ENCODE measurements at places on chromosomes 11 and 22.

DNA sequence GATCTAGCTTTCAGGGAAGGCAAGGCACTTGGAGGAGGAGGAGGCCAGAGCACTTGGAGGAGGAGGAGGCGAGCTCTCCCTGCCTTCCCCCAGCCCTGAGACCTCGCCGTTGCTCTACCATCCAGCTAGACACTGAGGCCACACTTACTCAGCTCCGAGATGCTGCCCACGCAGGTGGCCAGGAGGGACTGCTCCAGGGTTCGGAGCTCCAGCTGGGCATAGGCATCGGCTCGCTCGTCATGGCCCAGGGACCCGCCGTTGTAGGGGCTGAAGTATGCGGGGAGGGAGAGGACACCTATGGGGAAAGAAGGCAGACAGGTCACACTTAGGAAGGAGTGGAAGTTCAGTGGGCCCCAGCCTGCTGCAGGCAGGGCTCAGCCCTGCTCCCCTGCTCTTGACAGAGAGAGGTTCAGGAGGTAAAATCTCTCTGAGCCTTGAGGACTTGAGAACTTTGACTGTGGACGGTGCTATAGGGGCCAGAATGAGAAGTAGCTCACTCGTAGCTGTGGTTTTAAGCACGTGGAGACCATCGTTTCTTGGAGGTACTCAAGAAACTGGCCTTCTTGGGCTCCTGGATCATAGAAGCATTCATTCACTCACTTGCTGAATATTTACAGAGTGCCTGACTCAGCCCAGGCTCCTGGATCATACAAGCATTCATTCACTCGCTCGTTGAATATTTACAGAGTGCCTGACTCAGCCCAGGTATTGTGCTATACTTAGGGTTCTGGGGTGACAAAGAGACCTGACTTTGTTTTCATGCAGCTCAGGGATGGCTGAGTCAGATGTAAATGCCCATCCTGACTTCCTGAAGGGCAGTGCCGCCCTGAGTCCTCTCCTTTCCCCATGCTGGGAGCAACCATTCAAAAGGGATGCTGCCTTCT lies 99.2 kb downstream of the NAT10 start:
- H3K4me3 ChIP-seq, result no peak overlapping the region
- no peaks in the 10 kb centered on the region for H3K36me3 ChIP-seq
- H3K27ac ChIP-seq, result no peak overlapping the region
- no peak for DNase-seq
- H3K4me1 ChIP-seq, result peaks cover 9% of the 10 kb centered on the region
- H3K27me3 ChIP-seq, result peaks cover 4% of the 10 kb centered on the region

DNA sequence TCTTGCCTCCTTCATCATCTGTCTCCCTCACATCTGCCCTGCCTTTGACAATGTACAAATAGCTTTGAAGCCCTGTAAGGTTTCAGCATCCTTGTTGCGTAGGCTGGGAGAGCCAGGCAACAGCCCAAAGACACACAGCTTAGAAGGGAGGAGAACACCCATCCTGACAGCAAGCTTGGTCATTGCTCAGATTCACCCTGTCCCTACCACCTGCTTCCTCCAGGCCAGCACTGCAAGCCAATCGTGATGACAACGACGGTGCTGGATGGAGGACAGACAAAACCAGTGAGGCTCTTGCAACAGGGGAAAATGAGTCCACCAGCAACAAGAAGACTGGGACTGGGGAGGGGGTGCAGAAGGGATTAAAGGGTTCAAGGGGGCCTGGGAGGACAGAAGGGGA lies 32.9 kb upstream of the CD5 start:
- H3K4me1 ChIP-seq, result peaks cover 81% of the 10 kb centered on the region
- H3K36me3 ChIP-seq, result no peaks in the 10 kb centered on the region
- no peaks in the 10 kb centered on the region for H3K27me3 ChIP-seq
- no peak for DNase-seq
- peak overlapping the region; percentile 41 for H3K4me3 ChIP-seq

DNA sequence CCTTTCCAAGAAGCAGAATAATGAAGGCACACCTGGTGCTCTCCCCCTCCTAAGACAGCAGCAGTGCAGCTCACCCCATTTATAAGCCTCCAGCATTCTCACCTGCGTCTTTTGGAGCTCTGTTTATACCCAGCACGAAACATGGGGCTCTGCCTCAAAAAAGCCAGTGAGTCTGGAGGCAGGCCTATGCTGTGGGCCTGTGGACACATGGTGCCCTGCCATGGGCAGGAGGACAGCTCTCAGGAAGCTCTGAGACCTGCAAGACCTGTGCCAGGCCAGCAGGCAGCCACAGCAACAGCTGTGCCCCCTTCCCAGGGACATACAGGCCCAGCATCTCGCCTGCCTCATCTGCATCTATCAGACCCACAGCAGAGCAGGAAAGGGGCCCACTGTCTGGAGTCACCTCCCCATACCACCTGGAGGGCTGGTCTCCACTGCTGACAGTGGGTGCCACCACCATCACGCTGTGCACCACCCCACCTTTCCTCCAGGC lies 64.2 kb downstream of the DGCR2 start:
- no peaks in the 10 kb centered on the region for H3K27me3 ChIP-seq
- H3K27ac ChIP-seq, result no peak overlapping the region
- no peaks in the 10 kb centered on the region for H3K4me1 ChIP-seq
- peaks cover 10% of the 10 kb centered on the region for H3K36me3 ChIP-seq

GRCh38 chr11:62391642-62392425 lies 27.0 kb upstream of the SCGB1A1 start:
- no peaks in the 10 kb centered on the region for H3K4me1 ChIP-seq
- DNase-seq, result no peak
- H3K27me3 ChIP-seq, result peaks cover 3% of the 10 kb centered on the region
- no peaks in the 10 kb centered on the region for H3K36me3 ChIP-seq
- H3K4me3 ChIP-seq, result no peak overlapping the region

DNA sequence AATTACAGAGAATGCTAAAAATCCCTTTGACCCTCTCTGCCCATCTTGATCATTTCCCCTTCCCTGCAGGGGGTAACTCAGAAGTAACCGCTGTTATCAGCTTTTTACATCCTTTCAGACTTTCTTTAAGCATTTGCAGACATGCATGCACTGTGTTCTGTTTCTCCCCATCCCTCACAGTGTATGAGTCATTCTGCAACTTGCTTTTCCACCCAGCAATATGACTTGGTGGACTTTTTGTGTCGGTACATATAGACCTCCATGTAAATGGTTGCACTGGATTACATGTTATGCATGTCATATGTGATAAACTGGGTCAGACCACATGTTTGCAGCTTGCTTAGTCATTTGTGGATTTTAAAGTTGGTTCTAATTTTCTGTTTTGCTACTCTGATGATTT lies 87.7 kb upstream of the NECTIN1 start:
- H3K27ac ChIP-seq, result no peak overlapping the region
- no peaks in the 10 kb centered on the region for H3K4me1 ChIP-seq
- no peak overlapping the region for H3K4me3 ChIP-seq
- no peaks in the 10 kb centered on the region for H3K36me3 ChIP-seq
- no peak for DNase-seq

GRCh38 chr22:19986410-19987341 lies 29.9 kb downstream of the ARVCF start:
- no peak overlapping the region for H3K27ac ChIP-seq
- no peaks in the 10 kb centered on the region for H3K36me3 ChIP-seq
- H3K4me3 ChIP-seq, result peak overlapping the region; percentile 77
- H3K27me3 ChIP-seq, result no peaks in the 10 kb centered on the region

- no peak overlapping the region for H3K4me3 ChIP-seq
- H3K27me3 ChIP-seq, result no peaks in the 10 kb centered on the region
- DNase-seq, result no peak
- no peaks in the 10 kb centered on the region for H3K36me3 ChIP-seq
- no peak overlapping the region for H3K27ac ChIP-seq
- H3K4me1 ChIP-seq, result no peaks in the 10 kb centered on the region
Observed at GRCh38 chr11:25733777-25734176, 598.2 kb upstream of the ANO3 start.

GRCh38 chr22:35612903-35613302 lies 4.2 kb downstream of the MB start:
- H3K27me3 ChIP-seq, result peaks cover 15% of the 10 kb centered on the region
- peak overlapping the region; percentile 80 for H3K27ac ChIP-seq
- H3K4me1 ChIP-seq, result peaks cover 11% of the 10 kb centered on the region
- no peak overlapping the region for H3K4me3 ChIP-seq
- no peak for DNase-seq
- no peaks in the 10 kb centered on the region for H3K36me3 ChIP-seq

DNA sequence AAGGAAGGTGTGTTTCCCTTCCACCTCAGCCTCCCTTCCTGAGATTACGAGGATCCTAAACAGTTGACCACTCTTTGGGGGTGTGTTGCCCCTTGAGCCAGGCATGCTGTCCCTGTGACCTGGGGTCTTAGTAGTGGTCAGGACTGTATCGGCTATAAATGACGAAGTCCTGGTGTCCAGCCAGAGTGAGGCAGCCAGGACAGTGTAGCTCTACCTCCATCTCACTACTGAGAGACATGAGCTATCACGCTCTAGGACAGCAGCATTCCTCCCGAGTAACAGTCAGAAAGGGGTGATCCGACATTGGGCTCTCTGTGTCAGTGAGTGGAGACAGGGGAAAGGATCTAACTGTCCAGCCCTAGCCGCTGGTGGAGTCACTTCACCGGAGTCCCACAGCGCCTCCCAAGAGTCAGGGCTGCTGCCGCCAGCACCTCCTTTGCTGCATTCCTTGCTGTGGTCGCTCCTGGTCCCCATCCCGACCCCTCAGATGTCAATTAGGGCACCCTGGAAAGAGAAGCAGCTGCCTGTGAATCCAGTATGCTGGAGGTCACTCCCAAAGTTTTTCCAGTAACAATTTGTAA lies 3.3 kb upstream of the B3GNT6 start:
- H3K27me3 ChIP-seq, result peaks cover 20% of the 10 kb centered on the region
- H3K4me1 ChIP-seq, result no peaks in the 10 kb centered on the region
- H3K36me3 ChIP-seq, result no peaks in the 10 kb centered on the region
- H3K4me3 ChIP-seq, result no peak overlapping the region
- no peak for DNase-seq

DNA sequence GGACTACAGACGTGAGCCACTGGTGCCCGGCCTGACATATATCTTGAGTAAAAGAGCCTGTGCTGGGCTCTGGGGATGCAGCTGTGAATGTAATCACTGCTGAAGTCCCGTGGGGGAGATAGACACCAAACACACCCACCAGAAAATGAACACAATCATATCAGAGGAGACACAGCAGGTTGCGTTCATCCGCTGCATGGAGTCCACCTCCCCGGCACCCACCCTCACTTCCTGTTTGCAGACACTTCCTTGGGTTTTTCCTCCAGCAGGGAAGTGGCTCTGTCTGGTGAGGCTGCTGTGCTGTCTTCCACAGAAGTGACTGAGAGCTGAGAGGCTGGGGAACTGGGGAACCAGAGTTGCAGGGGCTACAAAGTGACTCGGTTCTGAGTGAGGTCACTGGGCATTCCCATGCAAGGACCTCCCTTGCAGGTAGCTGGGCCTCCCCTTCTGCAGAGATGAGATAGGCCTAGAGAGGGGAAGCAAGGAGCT lies 7.2 kb downstream of the MICALL1 start:
- peaks cover 6% of the 10 kb centered on the region for H3K36me3 ChIP-seq
- H3K27ac ChIP-seq, result peak overlapping the region; percentile 51
- no peak overlapping the region for H3K4me3 ChIP-seq
- no peaks in the 10 kb centered on the region for H3K27me3 ChIP-seq
- H3K4me1 ChIP-seq, result peaks cover 13% of the 10 kb centered on the region

DNA sequence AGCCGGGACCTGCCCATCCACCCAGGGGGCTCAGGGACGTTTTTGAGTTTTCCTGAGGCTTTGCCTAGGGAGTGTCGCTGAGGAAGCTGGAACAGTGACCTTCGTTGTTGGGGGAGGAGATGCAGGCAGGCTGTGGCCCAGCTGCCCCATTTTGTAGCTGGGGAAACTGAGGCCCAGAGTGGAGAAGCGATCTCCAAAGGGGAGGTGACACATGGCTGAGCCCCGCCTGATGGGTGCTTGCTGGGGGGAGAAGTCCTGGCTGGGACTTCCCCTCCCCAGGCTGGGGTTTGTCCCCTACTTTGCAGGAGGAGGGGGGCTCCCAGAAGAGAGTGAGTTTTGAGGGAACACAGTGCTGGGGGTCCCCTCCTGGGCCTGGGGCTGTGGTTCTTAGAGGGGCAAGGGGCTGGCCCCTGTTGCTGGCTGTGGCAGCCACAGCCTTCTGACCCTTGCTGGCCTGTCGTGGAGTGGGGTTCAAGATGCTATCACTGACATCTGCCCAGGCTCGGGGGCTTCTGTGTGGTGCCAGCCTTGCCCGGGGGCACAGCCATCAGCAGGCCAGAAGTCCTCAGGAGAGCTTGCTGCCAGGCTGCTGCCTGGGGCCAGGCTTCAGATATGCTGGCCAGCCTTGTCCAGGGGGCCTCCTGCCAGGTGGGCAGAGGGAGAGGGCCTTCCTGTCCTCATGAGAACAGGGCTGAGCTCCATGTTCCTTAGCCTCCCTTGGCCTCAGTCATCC lies 21.4 kb downstream of the KCNQ1 start:
- DNase-seq, result no peak
- no peaks in the 10 kb centered on the region for H3K27me3 ChIP-seq
- H3K36me3 ChIP-seq, result no peaks in the 10 kb centered on the region
- H3K4me1 ChIP-seq, result peaks cover 54% of the 10 kb centered on the region

DNA sequence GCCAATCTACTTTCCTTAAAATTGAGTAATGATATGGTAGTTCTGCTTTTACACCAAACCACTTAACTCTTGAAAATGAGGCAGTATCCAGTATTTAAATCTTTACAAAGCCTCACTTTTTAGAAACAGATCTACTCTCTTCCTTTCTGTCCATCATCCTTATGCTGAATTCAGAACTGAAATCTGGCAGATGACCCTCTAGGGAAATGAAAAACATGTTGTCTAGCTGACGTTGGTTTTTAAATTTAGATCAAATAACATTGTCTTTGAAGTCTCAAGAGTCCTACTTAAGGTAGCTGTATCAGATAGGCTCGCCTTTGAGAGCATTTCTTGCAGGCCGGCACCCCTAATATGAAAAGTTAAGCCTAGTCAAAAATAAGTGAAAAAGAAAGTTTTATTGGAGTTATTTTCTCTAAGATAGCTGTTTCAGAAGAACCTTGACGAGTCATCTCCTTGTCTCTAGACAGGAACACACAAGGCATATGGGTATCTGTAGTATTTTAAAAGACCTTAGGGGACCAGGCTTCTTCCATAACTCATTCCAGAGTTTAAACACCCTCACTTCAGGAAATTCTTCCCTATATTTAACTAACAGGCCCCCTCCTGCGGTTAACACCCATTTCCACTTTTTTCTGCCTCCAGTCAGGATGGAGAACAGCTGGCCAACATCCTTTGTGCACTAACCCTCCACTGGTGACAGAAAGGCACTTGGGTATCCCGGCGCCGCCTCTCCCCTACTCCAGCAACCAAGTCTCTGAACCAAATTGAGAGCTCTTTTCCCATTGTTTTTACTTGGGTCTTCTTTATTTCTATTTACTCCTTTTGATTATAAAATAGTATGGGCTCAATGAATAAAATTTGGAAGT lies 81.2 kb downstream of the WNT11 start:
- peaks cover 18% of the 10 kb centered on the region for H3K36me3 ChIP-seq
- H3K4me3 ChIP-seq, result no peak overlapping the region
- no peak for DNase-seq
- H3K27me3 ChIP-seq, result no peaks in the 10 kb centered on the region
- peaks cover 28% of the 10 kb centered on the region for H3K4me1 ChIP-seq

Measured in naive B cell (primary cell).